Islet precursor cell (in vitro differentiated cells): ENCODE measurements at places on chromosomes 1 and 21.
A peak's percentile ranks its signal among the peaks of the same experiment; 100 is the strongest.

GRCh38 chr1:70685300-70686286 is 274.5 kb downstream of the CTH start:
- DNase-seq: peak; percentile 87

- no peak for DNase-seq
Measured at GRCh38 chr21:44846224-44846484, 27.3 kb downstream of the PTTG1IP start.

GRCh38 chr1:199862047-199862446 is 165.5 kb upstream of the NR5A2 start:
- peak; percentile 56 for DNase-seq

DNA sequence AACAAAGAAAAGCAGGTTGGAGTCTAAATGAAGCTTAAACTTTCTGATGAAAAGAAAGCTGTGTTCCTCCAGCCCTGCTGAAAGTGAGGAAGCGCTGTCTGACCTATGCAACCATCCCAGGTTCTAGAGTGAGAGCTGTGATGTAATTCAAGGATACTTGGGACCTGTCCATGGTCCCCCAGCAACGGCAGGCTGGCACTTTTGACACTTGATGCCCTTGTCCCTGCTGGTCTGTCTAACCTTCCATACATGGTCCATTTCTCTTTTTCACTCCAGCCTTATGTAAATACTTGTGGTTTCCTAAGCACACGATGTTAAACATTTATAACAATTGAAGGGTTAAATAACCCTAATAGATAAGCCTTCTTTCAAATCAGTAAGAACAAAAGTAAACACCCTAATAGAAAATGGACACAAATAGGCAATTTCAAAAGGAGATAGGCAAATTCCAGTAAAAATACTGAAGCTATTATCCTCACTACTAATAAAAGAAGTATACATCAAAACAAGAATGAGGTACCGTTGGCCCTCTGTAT is 17.7 kb upstream of the KDM4A start:
- DNase-seq: no peak

DNA sequence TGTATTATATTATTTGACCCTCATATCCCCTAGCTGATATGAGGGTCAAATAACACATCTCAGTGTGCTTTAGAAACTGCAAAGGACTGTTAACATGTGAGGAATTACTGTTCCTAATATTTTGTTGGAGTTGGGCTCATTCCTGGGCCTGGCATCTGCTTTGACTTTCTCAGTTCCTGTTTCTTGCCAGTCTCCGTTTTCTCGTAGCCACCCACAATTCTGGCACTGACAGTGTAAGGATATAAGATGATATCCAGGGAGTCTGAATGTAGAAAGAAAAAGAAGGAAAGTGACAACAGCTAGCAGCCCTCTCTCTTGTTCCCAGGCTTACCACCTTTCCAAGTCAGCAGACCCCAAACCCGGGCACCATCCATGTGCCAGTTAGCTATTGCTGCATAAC is 54.4 kb upstream of the SCMH1 start:
- no peak for DNase-seq

DNA sequence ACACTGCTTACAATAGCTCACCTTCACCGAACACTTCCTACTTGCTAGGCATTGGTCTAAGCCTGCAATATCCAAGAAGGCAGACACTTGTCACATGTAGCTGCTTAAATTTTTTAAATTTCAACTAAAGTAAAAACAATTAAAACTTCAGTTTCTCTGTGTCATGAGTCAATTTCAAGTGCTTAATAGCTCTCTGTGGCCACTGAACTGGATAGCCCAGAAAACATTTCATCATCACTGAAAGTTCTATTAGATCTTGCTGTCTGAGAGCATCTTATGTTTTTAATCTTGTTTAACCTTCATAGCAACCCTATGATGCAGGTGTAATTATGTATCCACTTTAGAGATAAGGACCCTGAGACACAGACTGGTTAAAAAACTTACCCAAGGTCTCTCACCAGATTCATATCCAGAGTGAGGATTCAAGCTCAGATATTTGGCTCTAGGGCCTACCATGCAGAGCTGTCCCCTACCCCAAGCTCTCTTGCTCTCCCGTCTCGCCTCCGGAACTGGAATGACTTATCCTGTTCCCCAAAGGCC is 2.6 kb upstream of the FCRL6 start:
- DNase-seq: no peak
